Tongue (tissue), 3 donors: ENCODE measurements at places on chromosomes 5 and 9. TPM values are rescaled to one million over a fixed set of nuclear protein-coding genes. Genes with fewer than 3 reads are reported as not detected.

- peak; percentile 76 for DNase-seq
Measured at GRCh38 chr9:16103620-16104397, 551.0 kb downstream of the CCDC171 start.

The GPR150 gene
- not detected for total RNA-seq

- DNase-seq, result no peak
Measured at GRCh38 chr9:96399325-96399633, 15.8 kb upstream of the SLC35D2 start.

- no peak for DNase-seq
Measured at GRCh38 chr5:106172681-106173532, 1497.8 kb downstream of the EFNA5 start.

DNA sequence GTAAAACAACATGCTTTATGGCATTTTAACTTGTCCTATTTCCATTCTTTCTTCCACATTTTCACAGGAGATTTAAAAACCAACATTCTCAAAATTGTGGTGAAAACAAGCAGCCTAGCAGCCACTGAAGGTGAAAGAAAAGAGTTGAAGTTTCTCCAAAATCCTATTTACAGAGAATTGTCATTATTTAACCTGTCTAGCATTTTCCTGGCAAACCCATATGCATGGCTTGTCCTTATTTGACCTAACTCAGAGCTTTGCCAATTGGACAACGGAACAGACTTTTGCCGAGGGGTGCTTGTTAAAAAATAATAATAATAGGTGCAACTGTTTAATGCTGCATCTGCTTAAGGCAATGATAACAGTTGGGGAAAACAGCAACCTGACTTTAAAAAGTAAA lies 80.4 kb upstream of the PCSK5 start:
- DNase-seq, result no peak

DNA sequence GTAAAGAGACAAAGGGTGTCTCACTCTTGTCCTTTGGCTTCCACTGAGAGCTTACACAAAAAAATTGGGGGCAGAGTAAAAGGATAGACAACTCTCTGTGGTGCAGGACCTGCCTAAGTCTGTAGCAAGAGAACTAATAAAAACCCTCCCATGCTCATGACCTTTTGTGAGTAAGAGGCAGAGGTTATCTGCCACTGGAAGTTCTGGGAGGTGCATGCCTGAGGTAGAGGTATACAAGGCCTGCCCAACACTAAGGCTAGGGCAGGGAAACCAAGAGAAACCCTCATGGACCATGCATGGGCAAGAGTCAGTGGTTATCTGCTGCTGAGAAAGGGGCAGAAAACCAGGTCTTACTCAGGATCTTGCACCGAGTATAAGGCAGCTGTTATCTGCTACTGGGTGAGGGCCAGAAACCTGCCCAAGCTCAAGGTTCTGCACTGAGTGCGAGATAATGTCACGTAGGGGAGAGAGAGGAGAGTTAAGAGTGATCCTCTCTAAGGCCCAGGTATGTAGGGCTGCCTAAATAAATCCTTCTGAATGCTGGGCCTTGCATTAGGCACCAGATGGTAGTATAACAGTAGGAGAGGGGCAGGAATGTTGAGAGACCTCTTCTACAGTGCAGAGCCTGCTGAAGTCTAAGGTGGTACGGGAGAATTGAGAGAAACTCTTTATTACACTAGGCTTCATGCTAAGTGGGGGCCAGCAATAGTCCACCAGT lies 143.4 kb downstream of the MACROH2A1 start:
- DNase-seq, result no peak

- no peak for DNase-seq
Measured at GRCh38 chr5:157177953-157178352, 2.7 kb upstream of the ITK start.

The PHPT1 gene
- 54.4 TPM for total RNA-seq

The PPIP5K2 gene
- 47.8 TPM for total RNA-seq

The PCDHB14 gene
- total RNA-seq, result 7.8 TPM

The PCDHGA1 gene
- total RNA-seq, result 1.8 TPM

DNA sequence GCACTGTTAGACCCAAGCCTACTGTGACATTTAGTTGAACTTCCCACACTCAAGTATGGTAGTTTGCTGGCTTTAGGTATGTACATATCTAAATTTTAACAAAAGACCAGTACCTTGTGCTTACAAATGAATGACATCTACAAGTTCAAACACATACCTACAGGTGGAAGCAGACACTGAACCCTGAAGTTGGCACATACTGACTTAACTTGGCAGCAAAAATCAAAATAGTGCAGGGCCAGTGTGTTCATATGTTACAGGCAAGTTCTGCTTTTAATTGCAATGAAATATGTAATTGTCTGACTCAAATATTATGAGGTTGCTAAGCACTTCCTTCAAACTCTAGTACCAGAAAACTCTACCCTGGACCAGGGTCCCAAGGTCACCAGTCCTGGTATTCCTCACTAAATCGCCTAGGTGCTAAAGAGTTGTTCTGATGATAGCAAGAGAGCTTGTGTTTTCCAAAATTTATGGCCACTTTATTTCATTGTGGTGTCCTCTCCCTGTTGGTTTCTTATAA lies 77.4 kb downstream of the MEGF10 start:
- peak; percentile 30 for DNase-seq

The PAXX gene
- total RNA-seq, result 21.7 TPM

GRCh38 chr5:74504463-74504862 lies 136.1 kb downstream of the ENC1 start:
- no peak for DNase-seq

DNA sequence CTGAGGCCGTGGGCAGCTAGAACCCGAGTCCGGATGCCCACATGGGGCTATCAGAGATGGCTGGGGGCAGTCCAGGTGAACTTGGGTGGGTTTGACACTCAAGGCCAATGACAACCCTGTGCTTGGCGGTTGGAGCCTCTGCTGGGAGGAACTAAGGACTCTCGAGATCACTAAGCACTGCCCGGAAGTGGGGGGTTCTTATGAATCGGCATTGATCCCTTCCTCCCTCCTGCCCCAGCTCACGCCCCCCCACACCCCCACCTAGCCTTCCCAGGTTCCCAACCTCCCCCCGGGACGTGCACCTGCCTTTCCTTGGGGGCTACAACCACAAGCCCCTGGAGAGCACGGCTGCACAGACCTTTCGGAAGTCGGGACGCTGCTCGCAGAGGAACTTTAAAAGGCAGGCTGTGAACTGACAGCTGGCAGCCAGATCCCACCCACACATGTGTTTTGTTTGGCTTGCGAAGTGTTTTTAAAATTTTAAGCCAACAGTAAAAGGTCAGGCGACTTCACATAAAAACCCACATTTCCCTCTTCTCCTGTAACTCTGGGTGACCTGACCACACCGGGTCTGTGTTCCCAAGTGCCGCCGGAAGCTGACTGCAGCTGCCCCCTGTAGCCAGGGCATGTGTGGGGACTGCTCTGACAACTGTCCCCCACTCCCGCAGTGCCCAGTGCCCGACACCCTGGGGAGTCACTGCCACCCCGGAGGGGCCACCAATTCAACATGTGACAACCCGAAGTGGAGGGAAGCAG lies 5.1 kb upstream of the RALGDS start:
- peak; percentile 68 for DNase-seq

DNA sequence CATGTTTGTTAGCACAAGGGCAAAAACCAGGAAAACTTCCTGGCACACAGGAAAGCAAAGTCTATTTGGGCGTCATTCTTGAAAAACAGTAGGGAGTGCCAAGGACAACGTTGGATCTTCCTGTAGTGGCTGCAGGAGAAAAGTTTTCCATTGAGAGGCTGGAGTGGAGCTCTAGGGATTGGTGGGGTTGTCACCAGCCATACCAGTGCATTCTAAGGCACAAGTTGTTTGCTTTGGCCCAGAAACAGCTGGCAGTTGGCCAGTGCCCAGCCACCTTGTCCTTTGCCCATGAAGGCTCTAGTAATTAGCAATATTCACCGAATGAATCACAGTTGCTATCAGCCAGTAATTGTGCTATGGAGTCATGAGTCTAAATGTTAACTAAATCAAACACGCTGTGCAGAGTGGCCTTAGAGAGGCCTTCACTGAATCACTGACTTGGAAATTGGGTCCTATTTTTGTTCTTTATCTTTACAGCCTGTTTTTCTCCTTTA lies 26.4 kb downstream of the TNFSF15 start:
- DNase-seq, result no peak

- DNase-seq, result no peak
Measured at GRCh38 chr5:122661496-122662180, 113.2 kb upstream of the SNX2 start.

DNA sequence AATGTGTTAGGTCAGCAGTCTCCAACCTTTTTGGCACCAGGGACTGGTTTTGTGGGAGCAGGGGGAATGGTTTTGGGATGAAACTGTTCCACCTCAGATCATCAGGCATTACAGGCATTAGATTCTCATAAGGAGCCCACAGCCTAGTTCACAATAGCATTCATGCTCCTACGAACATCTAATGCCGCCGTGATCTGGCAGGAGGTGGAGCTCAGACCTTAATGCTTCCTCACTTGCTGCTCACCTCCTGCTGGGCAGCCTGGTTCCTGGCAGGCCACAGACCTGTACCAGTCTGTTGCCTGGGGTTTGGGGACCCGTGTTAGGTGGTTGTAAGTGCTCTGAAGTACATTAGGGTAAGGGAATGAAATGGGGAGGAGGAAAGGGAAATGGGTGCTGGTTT lies 9.7 kb upstream of the CTNNA1 start:
- DNase-seq, result no peak

DNA sequence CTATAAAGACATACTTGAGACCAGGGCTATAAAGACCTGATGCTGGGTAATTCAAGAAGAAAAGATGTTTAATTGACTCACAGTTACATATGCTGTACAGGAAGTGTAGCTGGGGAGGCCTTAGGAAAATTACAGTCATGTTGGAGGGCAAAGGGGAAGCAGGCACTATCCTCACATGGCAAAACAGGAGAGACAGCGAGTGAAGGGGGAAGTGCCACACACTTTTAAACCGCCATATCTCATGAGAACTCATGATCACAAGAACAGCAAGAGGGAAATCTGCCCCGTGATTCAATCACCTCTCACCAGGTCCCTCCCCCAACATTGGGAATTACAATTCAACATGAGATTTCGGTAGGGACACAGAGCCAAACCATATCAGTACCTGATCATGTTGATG lies 89.9 kb upstream of the ADAMTSL1 start:
- DNase-seq, result no peak

DNA sequence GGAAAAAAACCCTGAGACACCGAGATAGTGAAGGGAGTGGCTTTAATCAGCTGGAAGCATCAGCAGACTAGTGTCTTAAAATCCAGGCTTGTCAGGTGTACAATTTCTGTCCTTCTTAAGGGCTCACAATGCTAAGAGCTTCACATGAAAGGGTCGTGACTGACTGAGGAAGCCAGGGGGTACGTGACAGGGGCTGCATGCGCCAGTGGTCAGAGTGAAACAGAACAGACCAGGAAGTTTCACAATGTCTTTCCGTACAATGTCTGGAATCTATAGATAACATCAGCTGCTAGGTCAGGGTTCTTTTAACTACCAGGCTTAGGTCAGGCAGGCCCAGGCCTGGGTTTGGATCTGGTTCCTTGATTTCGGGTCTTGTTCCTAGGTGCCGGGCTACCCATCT lies 253.0 kb downstream of the CDH10 start:
- DNase-seq, result no peak

GRCh38 chr9:109556061-109556460 lies 58.0 kb upstream of the PTPN3 start:
- peak; percentile 27 for DNase-seq

DNA sequence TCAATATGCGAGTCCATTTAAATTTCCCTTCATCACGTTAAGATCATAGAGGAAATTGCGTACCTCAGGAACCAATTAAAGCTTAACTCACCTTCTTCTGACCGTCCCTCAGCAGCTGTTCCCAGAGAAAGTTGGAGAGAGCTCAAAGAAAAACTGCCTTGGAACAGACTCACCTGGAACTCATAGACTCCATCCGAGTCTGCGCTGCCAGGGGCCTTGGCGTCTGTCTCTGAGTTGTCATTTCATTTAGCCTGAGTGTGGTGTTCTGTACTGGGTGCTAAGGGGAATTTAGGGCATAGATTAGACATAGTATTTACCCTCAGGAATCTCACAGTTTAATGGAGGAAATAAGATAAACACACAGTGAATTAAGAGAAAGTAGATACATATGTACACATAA lies 892.7 kb downstream of the TLE1 start:
- DNase-seq, result peak; percentile 85

GRCh38 chr9:93206576-93207155 lies 22.7 kb downstream of the WNK2 start:
- DNase-seq, result peak; percentile 44

GRCh38 chr5:100623719-100624118 lies 88.5 kb downstream of the FAM174A start:
- DNase-seq, result peak; percentile 44

DNA sequence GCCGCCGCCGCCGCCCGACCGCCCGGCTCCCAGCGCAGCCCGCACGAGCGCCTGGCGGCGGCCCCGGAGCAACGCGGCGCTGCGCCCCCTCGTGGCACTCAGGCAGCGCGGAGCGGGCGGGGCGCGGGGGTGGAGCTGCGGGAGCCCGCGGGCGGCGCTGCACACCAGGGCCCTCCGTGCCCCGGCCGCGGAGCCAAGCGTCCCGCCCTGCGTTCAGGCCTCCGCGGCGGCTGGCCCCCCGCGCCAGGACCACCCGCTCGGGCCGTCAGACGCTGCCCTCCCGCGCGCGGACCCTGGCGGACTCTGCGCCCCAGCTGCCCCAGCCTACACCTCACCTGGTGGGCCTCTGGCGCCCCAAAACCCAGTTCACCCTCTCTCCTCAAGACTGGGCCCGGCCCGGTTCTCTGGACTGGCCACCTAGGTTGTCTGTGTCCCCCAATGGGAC lies at the start of gene RASGEF1C:
TSS of gene RASGEF1C (minus strand) at position 75 of the 445 bp plus-strand sequence. CDS start 71,159 bp downstream, outside the sequence.
- DNase-seq, result peak; percentile 85

The SLC46A2 gene
- total RNA-seq, result not detected

DNA sequence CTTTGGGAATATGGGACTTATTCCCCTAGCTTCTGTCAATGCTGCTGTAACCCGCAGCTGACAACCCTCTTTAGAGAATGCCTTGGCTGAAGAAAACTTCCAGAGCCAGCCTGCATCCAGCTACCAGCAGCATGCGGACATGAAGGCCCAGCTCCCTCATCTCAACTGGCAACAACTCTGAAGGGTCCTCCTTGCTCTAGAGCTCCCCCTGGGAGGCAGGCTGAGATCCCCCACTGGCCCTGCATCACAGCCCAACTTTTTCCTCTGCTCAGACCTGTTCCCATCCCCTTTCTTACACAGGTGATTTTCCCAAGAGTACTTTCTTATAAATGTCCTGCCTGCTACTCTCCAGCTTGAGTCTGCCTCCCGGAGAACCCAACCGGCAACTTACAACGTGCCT lies 18.7 kb upstream of the WNT8A start:
- DNase-seq, result no peak

DNA sequence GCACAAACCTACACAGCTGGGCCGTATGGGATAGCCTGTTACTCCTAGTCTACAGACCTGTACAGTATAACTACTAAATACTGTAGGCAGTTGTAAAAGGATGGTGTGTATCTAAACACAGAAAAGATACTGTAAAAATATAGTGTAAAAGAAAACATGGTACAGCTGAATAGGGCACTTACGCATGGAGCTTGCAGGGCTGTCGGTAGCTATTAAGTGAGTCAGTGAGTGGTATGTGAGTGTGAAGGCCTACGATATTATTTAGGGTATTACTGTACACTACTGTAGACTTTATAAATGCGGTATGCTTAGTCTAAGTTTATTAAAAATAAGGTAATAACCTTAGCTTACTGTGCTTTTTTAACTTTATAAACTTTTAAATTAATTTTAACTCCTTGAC lies 1.2 kb downstream of the ZCCHC9 start:
- no peak for DNase-seq

- DNase-seq, result no peak
Measured at GRCh38 chr9:7239708-7240107, 481.9 kb downstream of the KDM4C start.

The ADAMTSL2 gene
- 4.3 TPM for total RNA-seq

The CD274 gene
- total RNA-seq, result 4.1 TPM

The SLC1A1 gene
- total RNA-seq, result 1.5 TPM

GRCh38 chr9:88387036-88387551 lies 1.1 kb upstream of the SPIN1 start:
- DNase-seq, result peak; percentile 41
